Thoracic aorta (tissue), 2 donors: ENCODE measurements at places on chromosomes 4 and X. TPM values are rescaled to one million over a fixed set of nuclear protein-coding genes. Genes with fewer than 3 reads are reported as not detected.

GDI1 gene
- 99.4 TPM for total RNA-seq

DGKQ gene
- total RNA-seq, result 24.0 TPM

GBA3 gene
- total RNA-seq, result not detected

FGG gene
- total RNA-seq, result not detected

USP26 gene
- total RNA-seq, result not detected

HTR2C gene
- total RNA-seq, result not detected

NBDY gene
- 12.0 TPM for total RNA-seq

FGA gene
- not detected for total RNA-seq

RP2 gene
- 12.7 TPM for total RNA-seq

GSTCD gene
- total RNA-seq, result 6.9 TPM

DCAF4L1 gene
- total RNA-seq, result not detected

BMX gene
- 10.0 TPM for total RNA-seq
